Activated CD4-positive, alpha-beta memory T cell treated with anti-CD3 and anti-CD28 coated beads for 36 hours (primary cell): ENCODE measurements at places on chromosomes 3 and 15. TPM values are rescaled to one million over a fixed set of nuclear protein-coding genes. Genes with fewer than 3 reads are reported as not detected.

HHLA2 gene
- 1.6 TPM for total RNA-seq

DPPA2 gene
- not detected for total RNA-seq

AMIGO3 gene
- not detected for total RNA-seq

GOLGA6L4 gene
- total RNA-seq = 0.92 TPM

DNA sequence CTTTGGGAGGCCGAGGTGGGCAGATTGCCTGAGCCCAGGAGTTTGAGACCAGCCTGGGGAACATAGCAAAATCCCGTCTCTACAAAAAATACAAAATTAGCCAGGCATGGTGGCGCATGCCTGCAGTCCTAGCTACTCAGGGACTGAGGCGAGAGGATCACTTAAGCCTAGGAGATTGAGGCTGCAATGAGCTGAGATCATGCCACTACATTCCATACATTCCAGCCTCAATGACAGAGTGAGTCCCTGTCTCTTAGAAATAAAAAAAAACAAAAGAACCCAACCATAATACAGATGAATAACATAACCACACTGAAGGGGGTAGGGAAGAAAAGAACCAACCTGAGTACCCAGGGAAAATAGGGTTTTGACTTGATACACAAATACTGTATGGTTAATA lies 19.7 kb upstream of the CGNL1 start:
- H3K27me3 ChIP-seq = peaks cover 4% of the 10 kb centered on the region
- no peak overlapping the region for H3K4me3 ChIP-seq
- no peak overlapping the region for H3K27ac ChIP-seq
- H3K4me1 ChIP-seq = no peaks in the 10 kb centered on the region

- no peak overlapping the region for H3K4me3 ChIP-seq
- no peaks in the 10 kb centered on the region for H3K36me3 ChIP-seq
- DNase-seq = no peak
- H3K4me1 ChIP-seq = no peaks in the 10 kb centered on the region
- no peak overlapping the region for H3K27ac ChIP-seq
These were observed 765.9 kb upstream of the GRM7 start for GRCh38 chr3:6095006-6095405.

GRCh38 chr3:70856414-70857162 lies 544.1 kb upstream of the MDFIC2 start:
- no peak overlapping the region for H3K27ac ChIP-seq
- H3K36me3 ChIP-seq = no peaks in the 10 kb centered on the region
- H3K27me3 ChIP-seq = peaks cover 15% of the 10 kb centered on the region
- peaks cover 17% of the 10 kb centered on the region for H3K4me1 ChIP-seq
- no peak for DNase-seq
